Motor neuron (in vitro differentiated cells): ENCODE measurements at places on chromosomes 2 and 18. TPM values are rescaled to one million over a fixed set of nuclear protein-coding genes. Genes with fewer than 3 reads are reported as not detected.

The SLC5A7 gene
- 10.3 and 14.0 TPM in 2 replicates for total RNA-seq

The SCLY gene
- total RNA-seq = 39.3 and 46.3 TPM in 2 replicates

The RPS27A gene
- 1,922 and 2,005 TPM in 2 replicates for total RNA-seq

The CTAGE1 gene
- 0.13 TPM in 1 of 2 replicates, not detected in the other for total RNA-seq

The RNF152 gene
- 30.1 and 35.6 TPM in 2 replicates for total RNA-seq

The TDRD15 gene
- total RNA-seq = 0.04 and 0.08 TPM in 2 replicates

The CLASP1 gene
- 36.3 and 41.2 TPM in 2 replicates for total RNA-seq

The SCYGR4 gene
- 0.36 TPM in 1 of 2 replicates, not detected in the other for total RNA-seq

The ADCYAP1 gene
- 8.4 and 14.5 TPM in 2 replicates for total RNA-seq

The PLB1 gene
- 1.3 and 2.5 TPM in 2 replicates for total RNA-seq

The APLF gene
- 2.1 and 2.2 TPM in 2 replicates for total RNA-seq

The SCN7A gene
- 0.32 TPM in 1 of 2 replicates, not detected in the other for total RNA-seq

The ACKR3 gene
- 26.3 and 28.7 TPM in 2 replicates for total RNA-seq

The ATP8B1 gene
- total RNA-seq = 16.7 and 18.8 TPM in 2 replicates

The PARD6G gene
- 6.9 and 7.6 TPM in 2 replicates for total RNA-seq

The LCT gene
- total RNA-seq = 0.24 and 0.49 TPM in 2 replicates

The HADHA gene
- 89.2 and 91.6 TPM in 2 replicates for total RNA-seq

The SNED1 gene
- 3.3 and 7.2 TPM in 2 replicates for total RNA-seq

The CRYGC gene
- not detected in 2 replicates for total RNA-seq

The C2orf78 gene
- 0.58 TPM in 1 of 2 replicates, not detected in the other for total RNA-seq

The UGT1A4 gene
- 0.10 TPM in 1 of 2 replicates, not detected in the other for total RNA-seq

The OXER1 gene
- total RNA-seq = 1.3 and 2.7 TPM in 2 replicates

The SKOR2 gene
- 0.13 and 0.42 TPM in 2 replicates for total RNA-seq

The STPG4 gene
- 0.49 and 1.5 TPM in 2 replicates for total RNA-seq

The CUL3 gene
- 93.0 and 105 TPM in 2 replicates for total RNA-seq

The AGXT gene
- 1.5 TPM in 1 of 2 replicates, not detected in the other for total RNA-seq

The L3MBTL4 gene
- 1.1 and 1.3 TPM in 2 replicates for total RNA-seq

The CPO gene
- total RNA-seq = 0.11 TPM in 1 of 2 replicates, not detected in the other

The DNER gene
- total RNA-seq = 81.8 and 84.6 TPM in 2 replicates

The IRS1 gene
- total RNA-seq = 7.4 and 9.1 TPM in 2 replicates

The C2orf92 gene
- total RNA-seq = 30.5 and 39.9 TPM in 2 replicates

The PTPRN gene
- 0.94 and 2.0 TPM in 2 replicates for total RNA-seq

The SPATA3 gene
- total RNA-seq = 0.23 TPM in 1 of 2 replicates, not detected in the other

The BMPR2 gene
- total RNA-seq = 44.1 and 66.2 TPM in 2 replicates

The CNGA3 gene
- total RNA-seq = 3.8 and 3.9 TPM in 2 replicates

The MSH6 gene
- 14.4 and 16.8 TPM in 2 replicates for total RNA-seq

The CNTNAP5 gene
- 8.6 and 9.0 TPM in 2 replicates for total RNA-seq

The KRTCAP3 gene
- 1.2 and 4.2 TPM in 2 replicates for total RNA-seq

The SULT1C4 gene
- total RNA-seq = 0.36 and 2.6 TPM in 2 replicates

The FAM237A gene
- total RNA-seq = 0.33 and 0.39 TPM in 2 replicates

The SERPINB5 gene
- 0.16 and 0.41 TPM in 2 replicates for total RNA-seq

The GAREM1 gene
- total RNA-seq = 3.1 and 3.2 TPM in 2 replicates

The ZDBF2 gene
- 10.7 and 13.4 TPM in 2 replicates for total RNA-seq

The RAB31 gene
- 2.8 and 3.8 TPM in 2 replicates for total RNA-seq

The RGPD6 gene
- 15.8 and 19.7 TPM in 2 replicates for total RNA-seq

The MAPRE3 gene
- total RNA-seq = 6.9 and 8.7 TPM in 2 replicates

The SLC19A3 gene
- 0.59 and 0.64 TPM in 2 replicates for total RNA-seq

The STON1 gene
- 7.3 and 7.5 TPM in 2 replicates for total RNA-seq

The YIPF4 gene
- total RNA-seq = 22.2 and 24.8 TPM in 2 replicates

The ASPRV1 gene
- total RNA-seq = 1.4 and 2.1 TPM in 2 replicates
